HFF-Myc (cell line): ENCODE measurements at places on chromosomes 16 and 17.
A peak's percentile ranks its signal among the peaks of the same experiment; 100 is the strongest.

GRCh38 chr17:40490289-40490853 is 11.1 kb downstream of the TNS4 start:
- DNase-seq = no peak

- DNase-seq = no peak
Measured at GRCh38 chr16:69718111-69718764, 8.1 kb downstream of the NQO1 start.

- DNase-seq = no peak
Measured at GRCh38 chr16:50267151-50267631, 840 bp downstream of the ADCY7 start.

GRCh38 chr17:73831699-73832098 is 187.5 kb upstream of the SDK2 start:
- DNase-seq = no peak

- DNase-seq = no peak
Measured at GRCh38 chr17:74924250-74924948, at the start of gene OTOP2. Gene OTOP2 (plus strand): TSS chr17:74924273. CDS start chr17:74924633, 360 bp downstream.

DNA sequence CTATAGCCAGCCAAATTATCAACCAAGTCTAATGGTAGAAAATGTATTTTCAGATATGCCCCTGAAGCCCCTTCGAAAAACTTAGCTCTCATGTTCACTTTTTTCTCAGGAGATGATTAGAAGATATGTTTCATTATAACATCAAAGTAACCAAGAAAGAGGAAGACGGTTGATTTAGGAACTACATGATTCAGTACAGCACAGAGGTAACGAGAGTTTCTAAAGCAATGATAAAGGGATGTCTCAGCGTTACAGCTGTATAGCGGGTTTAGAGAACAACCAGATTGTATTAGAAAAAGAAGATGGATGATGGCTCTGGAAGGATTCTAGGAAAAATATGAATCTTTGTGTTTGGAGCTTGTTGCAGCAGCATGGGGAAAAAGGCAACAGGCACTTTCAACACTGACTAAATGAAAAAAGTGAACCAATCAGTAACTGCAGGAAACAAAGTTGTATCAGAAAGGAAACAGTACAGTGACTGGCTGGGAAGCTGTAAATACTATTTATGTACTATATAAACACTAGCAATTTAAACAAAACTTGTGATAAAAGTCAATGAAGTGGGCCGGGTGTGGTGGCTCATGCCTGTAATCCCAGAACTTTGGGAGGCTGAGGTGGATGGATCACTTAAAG is 21.5 kb downstream of the MBTD1 start:
- no peak for DNase-seq

DNA sequence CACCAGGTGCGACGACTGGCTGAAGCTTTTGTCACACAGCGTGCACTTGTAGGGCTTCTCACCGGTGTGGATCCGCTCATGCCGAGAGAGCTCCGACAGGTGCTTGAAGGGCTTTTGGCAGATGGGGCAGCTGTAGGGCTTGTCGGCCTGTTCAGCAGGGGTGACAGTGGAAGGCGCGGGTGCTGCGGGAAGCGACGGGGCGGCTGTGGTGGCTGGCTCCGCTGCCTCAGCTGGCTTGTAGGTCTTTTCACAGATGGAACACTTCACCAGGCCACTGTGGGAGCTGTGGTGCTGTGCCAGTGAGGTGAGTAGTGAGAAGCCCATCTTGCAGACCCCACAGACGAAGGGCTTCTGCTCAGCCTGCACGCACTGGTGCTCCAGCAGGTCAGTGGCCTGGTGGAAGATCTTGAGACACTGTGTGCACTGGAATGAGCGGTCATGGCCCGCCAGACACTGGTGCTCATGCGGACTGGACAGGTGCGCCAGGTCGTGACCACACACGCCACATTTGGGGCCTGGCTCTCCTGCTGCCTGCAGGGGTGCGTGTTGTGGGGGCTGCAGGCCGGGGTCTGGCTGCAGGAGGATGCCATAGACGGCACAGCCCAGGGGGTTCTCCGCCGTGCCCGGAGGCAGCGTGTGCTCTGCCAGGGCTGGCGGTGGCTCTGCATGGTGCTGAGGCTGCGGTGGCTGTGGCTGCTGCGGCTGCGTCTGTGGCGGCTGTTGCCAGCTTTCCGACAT is 2.8 kb downstream of the ZNF319 start:
- no peak for DNase-seq

DNA sequence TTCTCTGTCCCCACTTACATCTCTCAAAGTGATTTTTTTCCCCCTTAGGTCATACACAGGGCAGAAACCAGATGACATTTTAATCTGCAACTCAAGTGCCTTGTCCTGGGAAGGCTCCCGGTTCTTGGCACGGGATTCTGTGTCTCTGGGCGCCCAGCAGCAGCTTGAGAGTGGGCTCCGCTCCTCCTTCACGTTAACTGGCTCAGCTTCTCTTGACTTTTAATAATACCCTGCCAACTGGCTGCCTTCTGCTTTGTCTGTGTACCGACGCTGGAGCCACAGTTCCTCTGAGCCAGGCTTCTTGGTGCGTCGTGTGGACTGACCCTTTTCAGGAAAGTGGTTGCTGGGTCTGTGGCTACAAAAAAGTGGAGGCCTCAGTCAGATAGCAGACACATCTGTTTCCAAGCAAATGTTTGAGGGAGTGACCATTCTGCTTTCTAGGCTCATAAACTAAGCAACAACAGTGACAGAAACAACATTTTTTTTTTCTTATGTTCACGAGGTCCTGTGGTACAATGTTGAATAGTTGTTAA is 64.9 kb downstream of the IRF8 start:
- DNase-seq = no peak

GRCh38 chr17:62888148-62888547 is 77.9 kb upstream of the TANC2 start:
- DNase-seq = no peak

- no peak for DNase-seq
Measured at GRCh38 chr17:77419095-77419494, 278.3 kb downstream of the SEC14L1 start.

DNA sequence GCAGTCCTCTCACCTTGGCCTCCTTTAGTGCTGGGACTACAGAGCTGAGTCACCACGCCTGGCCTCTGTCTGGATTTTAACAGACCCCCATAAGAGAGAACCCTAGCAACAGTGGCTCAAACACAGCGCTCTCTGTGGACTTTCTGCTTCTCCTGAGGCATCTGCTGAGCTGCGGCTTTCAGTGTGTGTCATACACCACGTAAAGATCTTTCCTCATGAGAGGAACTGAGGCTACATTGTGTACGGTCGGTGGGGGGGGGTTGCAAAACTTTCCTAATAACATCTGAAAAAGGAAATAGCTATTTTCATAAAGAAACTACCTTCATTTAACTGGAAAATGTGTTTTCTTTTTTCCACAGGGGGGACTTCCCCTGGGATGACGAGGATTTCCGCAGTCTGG is 32.9 kb downstream of the DEF8 start:
- DNase-seq = no peak

DNA sequence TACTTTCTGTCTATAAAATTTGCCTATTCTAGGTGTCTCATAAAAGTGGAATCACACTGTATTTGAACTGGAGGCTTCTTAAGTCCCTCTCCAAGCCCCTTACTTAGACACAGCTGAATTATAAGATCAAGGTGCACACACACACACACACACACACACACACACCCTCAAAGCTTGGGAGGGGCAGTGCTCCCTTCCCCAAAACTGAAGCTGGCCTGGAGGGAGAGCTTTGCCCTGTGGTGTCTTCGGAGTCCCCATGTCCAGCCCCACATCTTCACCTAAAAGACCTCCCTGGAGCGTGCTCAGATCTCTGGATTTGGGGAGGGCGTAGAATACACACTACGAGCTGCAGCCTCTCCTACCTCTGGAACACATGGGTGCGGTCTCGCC is 828 bp downstream of the EMP2 start:
- no peak for DNase-seq

- no peak for DNase-seq
Measured at GRCh38 chr17:49016775-49017463, 19.7 kb downstream of the IGF2BP1 start.

- DNase-seq = peak; percentile 33
Measured at GRCh38 chr17:19248928-19249574, 11.9 kb downstream of the EPN2 start.

DNA sequence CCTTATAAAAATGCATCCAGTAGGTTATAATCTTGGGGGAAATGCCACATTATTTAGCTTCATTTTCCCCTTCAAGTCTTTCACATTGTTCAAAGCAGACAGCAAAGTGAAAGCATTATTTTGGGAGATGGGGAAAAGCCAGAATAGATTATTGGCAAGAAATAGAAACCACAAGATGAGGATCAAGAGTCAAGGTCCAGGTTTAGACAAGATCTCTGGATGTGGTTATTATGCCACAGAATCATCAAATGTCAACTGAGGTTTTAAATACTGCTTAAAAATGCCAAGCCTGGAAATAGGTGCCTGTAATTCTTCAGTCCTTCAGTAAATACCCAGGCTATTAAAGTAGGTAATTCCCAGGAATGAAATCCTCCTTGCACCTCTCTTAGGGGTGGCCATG is 65.1 kb upstream of the ALOX12 start:
- no peak for DNase-seq

GRCh38 chr16:78762222-78762621 is 662.8 kb downstream of the WWOX start:
- no peak for DNase-seq

DNA sequence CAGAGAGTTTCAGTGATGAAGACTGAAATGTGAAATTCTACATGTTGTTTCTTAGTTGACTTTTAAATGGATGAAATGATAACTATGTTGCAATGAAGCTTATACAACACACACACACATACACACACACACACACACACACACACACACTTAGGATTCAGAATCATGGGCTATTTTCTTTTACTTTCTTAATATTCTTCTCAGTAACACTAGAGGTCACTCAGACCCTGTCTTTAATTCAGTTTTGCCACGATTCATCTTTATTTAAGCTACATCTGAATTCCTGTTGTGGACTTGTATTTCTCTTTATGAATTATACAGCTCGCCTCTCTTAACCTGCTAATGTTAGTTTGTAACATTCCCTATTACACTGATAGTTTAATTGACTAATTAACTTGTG is 109.6 kb upstream of the GOT2 start:
- DNase-seq = peak; percentile 3

- no peak for DNase-seq
Measured at GRCh38 chr17:37737971-37738370, 6.9 kb downstream of the HNF1B start.

- DNase-seq = no peak
Measured at GRCh38 chr17:27494192-27495091, 38.2 kb downstream of the KSR1 start.

DNA sequence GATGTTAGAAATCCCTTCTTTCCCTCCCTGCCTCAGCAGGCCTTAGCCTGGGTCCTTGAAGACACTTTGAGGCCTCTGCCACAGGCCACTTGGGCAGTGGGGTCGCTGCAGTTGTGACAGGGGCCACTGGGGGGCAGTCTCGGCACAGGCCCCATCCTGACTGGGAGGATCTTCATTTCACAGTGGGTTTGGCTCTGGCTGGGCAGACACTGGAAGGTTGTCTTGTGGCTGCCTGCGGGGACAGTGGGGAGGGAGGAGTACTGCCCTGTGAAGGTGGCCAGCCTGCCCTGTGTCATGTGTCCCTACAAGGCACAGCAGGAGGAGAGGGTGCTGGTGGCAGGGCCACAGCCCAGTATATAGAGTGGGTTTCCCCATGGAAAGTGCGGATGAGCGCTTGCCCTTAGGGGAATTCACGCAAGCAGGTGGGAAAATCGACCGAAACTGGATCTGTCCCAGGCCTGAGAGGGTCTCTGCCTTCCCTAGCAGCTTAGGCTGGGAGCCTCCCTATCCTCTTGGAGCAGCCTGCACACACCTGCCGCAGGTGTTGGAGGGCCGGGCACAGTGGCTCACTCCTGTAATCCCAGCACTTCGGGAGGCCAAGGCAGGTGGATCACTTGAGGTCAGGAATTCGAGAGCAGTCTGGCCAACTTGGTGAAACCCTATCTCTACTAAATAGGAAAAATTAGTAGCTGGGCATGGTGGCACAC is 28.8 kb downstream of the GINS2 start:
- DNase-seq = no peak

DNA sequence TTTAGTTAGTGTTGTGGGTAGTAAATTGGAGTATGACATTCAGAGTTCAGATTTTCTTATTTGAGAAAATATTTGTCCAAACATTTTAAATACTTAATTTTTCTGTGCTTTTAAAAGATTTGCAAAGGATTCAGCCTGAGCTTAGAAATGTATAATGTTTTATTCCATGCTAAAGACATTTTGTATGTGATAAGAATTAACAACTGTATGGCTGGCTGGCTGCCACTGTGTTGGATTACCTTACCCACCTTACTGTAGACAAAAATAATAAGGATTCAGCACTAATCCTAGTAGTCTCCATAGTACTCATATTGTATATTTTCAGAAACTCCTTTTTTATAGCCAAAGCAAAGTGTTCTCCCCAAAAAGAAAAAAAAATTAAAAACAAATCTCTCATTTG is 74.8 kb downstream of the TANC2 start:
- no peak for DNase-seq

DNA sequence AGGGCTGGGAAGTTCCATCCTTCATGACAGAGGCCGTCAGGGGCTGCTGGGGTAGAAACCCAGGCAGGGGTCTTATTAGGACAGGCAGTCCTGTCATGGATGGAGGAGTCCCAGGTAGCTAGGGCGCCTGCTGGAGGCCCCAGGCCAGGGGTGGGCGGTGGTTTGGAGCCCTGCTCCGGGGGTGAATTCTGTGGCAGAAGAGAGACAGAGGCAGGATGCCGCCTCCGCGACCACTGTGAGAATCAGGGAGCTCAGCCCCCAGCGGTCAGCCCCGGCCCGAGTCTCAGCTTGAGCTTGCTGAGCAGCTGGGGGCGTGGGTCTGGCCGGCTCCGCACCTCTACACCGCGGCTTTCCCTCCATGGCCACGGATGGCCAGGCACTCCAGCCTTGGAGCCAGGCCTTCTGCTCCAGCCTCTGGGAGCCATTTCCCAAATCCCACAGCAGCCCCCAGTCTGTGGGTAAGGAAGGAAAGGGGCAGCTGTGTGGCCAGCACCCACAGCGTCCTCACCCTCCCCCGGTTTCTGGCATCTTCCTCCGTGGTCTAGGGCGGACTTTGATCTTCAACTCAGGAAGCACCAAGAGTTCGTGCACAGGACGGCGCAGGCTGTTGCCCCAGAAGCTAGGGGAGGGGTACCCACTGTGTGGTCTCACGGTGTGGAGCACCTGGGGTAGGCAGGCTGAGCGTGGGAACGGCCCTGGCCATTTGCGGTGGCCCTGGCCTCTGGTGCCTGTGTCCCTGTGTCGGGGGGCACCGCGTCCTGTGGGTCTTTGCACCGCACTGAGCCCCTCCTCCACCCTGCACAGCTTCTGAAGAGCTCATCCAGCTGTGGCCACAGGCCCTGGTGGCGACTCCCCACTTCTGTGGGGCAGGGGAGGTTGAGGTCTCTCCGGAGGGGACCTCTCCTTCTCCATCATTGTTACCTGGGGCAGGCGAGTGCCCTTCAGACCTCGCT is 14.1 kb downstream of the CD7 start:
- no peak for DNase-seq

- DNase-seq = no peak
Measured at GRCh38 chr17:77877036-77877435, 81.5 kb upstream of the TNRC6C start.

DNA sequence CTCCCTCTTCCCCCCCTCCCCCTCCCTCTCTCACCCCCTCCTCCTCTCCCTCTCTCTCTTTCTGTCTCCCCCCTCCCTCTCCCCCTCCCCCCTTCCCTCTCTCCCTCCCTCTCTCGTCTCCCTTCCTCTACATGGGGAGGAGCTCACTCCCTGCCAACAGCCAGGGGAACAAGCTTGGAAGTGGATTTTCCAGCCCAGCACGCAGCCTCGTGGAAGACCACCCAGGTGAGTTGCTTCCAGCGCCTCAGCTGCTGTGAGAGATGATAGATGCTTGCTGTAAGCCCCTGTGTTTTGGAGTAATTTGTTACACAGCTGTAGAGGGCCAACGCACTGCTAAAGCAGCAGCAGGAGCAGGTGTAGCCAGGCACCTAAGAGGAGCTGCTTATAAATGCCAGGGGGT is 20.8 kb downstream of the ACTG1 start:
- DNase-seq = no peak
